ENCODE measurements at places on chromosomes 3 and 15. TPM values are rescaled to one million over a fixed set of nuclear protein-coding genes. Genes with fewer than 3 reads are reported as not detected.

HYKK gene
- 0.86 TPM for total RNA-seq

CACNA1D gene
- total RNA-seq: 1.1 TPM

PXYLP1 gene
- total RNA-seq: 33.5 TPM

DISP2 gene
- total RNA-seq: 2.0 TPM

TEX9 gene
- total RNA-seq: 21.3 TPM

DAZL gene
- not detected for total RNA-seq

DNA sequence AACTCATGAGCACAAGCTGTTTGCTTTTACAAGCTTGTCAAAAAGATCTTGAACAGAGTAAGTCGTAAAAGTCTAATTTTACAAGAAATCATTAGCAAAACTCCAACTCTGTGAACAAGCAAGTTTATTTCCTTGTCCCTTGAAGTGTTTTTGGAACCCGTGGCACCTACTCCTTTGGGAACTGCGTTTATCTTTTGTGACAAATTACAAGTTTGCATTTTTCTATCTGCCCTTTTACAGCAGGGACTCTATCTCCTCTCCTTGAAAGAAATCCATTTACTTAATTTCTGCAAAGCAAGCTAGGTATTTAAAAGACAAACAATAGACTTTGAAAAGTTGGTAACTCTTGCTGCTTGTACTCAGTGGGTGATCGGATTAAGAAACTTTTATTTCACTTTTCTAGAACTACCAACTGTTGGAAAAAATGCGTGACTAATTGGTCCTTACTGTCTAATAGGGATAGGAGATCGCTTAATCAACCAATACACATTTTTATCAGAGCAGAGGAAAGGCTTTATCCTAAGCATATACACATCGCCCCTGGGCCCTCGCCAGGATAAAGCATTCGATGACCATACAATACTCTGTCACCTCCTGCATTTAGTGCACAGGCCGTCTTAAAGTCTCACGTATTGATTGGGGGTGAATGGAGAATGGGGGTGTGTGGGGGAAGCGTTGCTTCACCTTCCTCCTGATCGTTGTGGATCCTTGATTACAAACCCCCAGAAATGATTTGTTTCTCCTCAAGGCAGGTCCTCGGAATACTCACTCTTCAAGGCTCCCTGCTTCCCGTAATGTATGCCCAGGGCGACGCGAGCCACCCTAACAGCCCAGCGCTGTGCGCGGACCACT is 1.7 kb downstream of the PRTG start:
- no peak overlapping the region for H3K27ac ChIP-seq
- peaks cover 3% of the 10 kb centered on the region for H3K27me3 ChIP-seq
- H3K36me3 ChIP-seq: peaks cover 3% of the 10 kb centered on the region
- no peak for DNase-seq
- H3K4me3 ChIP-seq: no peak overlapping the region

DNA sequence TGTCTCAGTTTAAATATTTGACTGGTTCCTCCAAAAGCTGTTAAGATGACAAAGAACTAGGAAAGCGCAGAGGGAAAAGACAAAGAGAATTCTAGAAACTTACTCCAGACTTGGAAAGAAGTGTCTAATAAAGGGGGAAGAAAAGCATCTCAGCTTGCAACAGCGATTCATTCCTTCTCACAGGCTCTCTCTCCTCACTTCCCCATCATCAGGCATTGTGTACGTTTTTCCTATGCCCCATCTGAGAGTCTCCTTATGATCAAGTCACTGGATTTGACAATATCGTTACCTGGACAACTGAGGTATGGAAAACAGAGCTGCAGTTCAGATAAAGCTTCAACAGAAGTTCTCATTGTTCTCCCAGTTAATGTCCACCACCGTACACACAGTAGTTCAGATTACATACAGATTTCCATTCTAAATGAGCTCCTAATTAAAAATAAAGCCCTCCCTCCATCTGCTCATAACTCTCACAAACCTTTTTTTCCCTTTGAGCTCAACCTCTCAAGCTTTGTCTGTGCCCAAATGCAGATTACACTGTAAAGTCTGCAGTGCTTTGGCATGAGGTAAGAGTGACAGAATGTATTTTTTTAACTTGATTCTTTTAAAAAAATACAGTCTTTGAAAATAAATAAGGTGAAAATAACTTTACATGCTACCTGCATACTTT is 254.4 kb upstream of the THBS1 start:
- H3K4me3 ChIP-seq: no peak overlapping the region
- H3K36me3 ChIP-seq: no peaks in the 10 kb centered on the region
- H3K27ac ChIP-seq: no peak overlapping the region
- no peak for DNase-seq

DNA sequence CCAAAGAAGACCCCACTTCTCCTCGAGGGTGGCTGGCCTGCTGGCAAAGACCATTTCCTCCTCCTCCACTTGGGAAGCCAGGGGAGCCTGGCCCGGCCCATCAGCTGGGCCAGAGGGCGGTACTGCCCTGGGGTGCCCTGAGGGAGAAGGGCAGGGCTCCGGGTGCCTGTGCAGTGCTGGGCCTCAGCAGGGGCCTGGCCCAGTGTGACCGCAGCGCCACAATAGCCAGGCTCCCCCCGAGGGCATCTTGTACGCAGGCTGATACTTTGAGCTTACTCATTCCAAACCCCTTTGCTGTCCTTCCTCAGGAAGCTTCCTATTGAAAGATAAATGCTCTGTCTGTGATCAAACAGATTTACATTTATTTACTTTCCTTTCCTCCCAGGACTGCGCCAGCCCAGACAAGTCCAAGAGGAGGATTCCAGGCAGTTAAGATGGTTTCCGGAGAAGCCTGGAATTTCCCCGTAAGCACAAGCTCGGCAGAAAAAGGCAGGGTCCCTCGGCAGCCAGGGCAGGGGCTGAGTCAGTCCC is 240.1 kb downstream of the XXYLT1 start:
- H3K27me3 ChIP-seq: no peaks in the 10 kb centered on the region
- peak overlapping the region; percentile 71 for H3K27ac ChIP-seq
- no peaks in the 10 kb centered on the region for H3K36me3 ChIP-seq

DNA sequence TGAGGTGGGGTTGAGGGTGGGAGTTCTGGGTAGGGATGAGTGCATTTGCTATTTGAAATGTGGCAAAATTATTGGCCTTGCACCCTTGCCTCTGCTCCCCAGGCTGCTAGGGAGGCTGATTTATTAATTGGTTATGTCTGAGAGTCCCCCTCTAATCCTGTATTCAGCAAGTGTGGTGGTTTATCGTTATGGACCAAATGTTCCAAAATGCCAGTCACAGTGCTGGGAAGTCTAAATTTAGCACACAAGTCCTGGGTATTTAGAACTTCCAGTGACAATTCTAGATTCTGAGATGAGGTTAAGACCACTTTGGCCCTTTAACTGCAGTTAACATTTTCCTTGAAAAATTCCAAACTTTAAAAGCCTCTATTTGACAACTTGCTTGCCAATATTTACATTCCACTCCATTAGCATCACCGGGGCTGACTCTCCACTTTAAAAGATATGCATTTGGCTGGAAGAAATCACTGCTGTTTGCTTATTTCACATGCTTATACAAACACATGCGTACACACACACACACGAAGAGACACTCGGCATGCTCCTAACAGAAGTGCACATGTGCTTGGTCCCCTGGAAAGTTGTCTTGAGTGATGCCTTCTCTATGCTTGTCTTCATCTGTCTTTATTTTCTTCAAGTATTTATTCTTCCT is 247.7 kb downstream of the IL20RB start:
- no peaks in the 10 kb centered on the region for H3K27me3 ChIP-seq
- H3K4me1 ChIP-seq: no peaks in the 10 kb centered on the region
- H3K4me3 ChIP-seq: no peak overlapping the region

DNA sequence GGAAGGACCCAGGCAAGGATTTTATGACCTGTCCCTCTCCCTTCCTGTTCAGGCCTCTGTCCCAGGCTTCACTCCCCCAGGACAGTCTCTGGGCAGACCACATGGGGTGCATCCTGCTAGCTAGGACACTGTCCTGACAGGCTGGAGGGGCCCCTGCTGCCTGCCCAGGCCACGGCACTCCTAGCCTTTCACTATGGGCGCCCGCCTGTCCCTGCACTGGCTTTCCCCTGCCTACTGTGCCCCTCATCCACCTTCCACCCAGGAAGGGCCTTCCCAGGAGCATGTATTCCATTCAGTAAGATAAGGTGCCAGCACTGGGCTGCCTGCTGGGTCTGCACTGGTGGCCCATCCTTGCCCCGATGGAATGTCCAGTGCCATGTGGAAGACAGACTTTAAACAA is 145.3 kb downstream of the DNAJB8 start:
- H3K36me3 ChIP-seq: no peaks in the 10 kb centered on the region
- no peak overlapping the region for H3K4me3 ChIP-seq
- no peak for DNase-seq
- H3K27me3 ChIP-seq: no peaks in the 10 kb centered on the region
- no peak overlapping the region for H3K27ac ChIP-seq

GRCh38 chr15:71424765-71425164 is 309.5 kb downstream of the THSD4 start:
- H3K27me3 ChIP-seq: peaks cover 2% of the 10 kb centered on the region
- H3K27ac ChIP-seq: no peak overlapping the region
- H3K4me3 ChIP-seq: no peak overlapping the region
- H3K36me3 ChIP-seq: no peaks in the 10 kb centered on the region
- no peaks in the 10 kb centered on the region for H3K4me1 ChIP-seq

DNA sequence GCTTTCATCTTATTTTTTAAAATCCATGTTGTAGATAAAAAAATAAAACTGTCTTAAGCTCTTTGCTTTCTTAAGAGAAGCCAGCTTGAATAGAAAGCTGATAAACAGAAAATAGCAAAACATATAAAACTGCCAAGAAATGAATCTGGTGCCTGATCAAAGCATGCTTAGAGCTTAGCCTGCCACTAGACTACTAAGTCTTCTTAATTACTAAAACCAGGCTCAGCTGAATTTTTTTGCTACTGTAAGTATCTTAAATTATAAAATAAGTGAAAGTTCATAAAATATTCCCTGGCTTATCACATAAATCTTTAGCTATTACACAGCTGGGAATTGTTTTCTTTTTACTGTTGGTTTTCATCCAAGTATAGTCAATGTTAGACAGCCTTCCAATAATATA is 803.9 kb downstream of the DIPK2A start:
- DNase-seq: no peak
- no peaks in the 10 kb centered on the region for H3K27me3 ChIP-seq
- H3K4me1 ChIP-seq: no peaks in the 10 kb centered on the region
- no peak overlapping the region for H3K27ac ChIP-seq
- no peak overlapping the region for H3K4me3 ChIP-seq
- H3K36me3 ChIP-seq: no peaks in the 10 kb centered on the region

DNA sequence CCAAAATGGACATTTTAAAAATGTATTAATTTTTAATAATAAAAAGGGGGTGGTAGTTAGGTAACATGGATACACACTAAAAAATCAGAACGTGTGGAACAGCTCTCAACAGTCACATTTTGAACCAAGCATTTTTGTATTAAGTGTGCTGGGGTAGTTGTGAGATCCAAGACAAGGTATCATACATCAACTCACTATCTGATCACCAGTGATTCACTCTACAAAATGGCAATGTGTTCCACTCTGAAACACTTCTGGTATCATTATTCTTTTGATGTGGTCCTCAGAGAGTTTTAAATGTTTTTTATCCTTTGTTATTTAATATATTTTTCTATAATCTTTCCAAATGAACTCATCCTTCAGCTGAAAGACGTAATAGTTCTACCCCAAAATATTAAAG is 5.4 kb downstream of the HACL1 start:
- H3K4me1 ChIP-seq: peaks cover 10% of the 10 kb centered on the region
- H3K4me3 ChIP-seq: no peak overlapping the region
- DNase-seq: no peak
- H3K27ac ChIP-seq: no peak overlapping the region

DNA sequence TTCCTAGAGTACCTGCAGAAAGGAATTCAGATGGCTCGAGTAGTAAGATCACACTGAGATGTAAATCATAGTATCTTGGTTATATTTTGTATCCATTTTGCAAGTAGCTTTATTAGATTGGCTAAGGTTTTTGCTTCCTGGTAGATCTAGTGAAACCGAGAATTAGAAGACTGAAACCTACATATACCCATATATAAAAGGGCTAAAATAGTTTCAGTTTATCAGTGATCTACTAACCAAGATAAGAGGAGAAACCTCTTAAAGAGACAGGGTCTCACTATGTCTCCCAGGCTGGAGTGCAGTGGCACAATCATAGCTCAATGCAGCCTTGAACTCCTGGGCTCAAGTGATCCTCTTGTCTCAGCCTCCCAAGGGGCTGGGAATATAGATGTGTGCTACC is 135.3 kb downstream of the PCCB start:
- H3K27ac ChIP-seq: no peak overlapping the region
- no peak overlapping the region for H3K4me3 ChIP-seq
- no peaks in the 10 kb centered on the region for H3K4me1 ChIP-seq
- DNase-seq: no peak
- H3K36me3 ChIP-seq: no peaks in the 10 kb centered on the region
- no peaks in the 10 kb centered on the region for H3K27me3 ChIP-seq

GRCh38 chr3:177201700-177202397 is 4.6 kb upstream of the TBL1XR1 start:
- H3K36me3 ChIP-seq: no peaks in the 10 kb centered on the region
- no peak overlapping the region for H3K27ac ChIP-seq
- peak overlapping the region; percentile 2 for H3K4me3 ChIP-seq
- no peaks in the 10 kb centered on the region for H3K27me3 ChIP-seq

GRCh38 chr15:62712455-62712839 is 330.1 kb upstream of the TPM1 start:
- H3K4me3 ChIP-seq: no peak overlapping the region
- peaks cover 3% of the 10 kb centered on the region for H3K4me1 ChIP-seq
- H3K36me3 ChIP-seq: peaks cover 3% of the 10 kb centered on the region
- H3K27me3 ChIP-seq: no peaks in the 10 kb centered on the region

GRCh38 chr3:187810021-187810446 is 64.8 kb upstream of the BCL6 start:
- peaks cover 7% of the 10 kb centered on the region for H3K4me1 ChIP-seq
- H3K36me3 ChIP-seq: no peaks in the 10 kb centered on the region
- H3K4me3 ChIP-seq: no peak overlapping the region
- peaks cover 3% of the 10 kb centered on the region for H3K27me3 ChIP-seq
- peak overlapping the region; percentile 46 for H3K27ac ChIP-seq

- no peak for DNase-seq
- no peaks in the 10 kb centered on the region for H3K4me1 ChIP-seq
- no peaks in the 10 kb centered on the region for H3K27me3 ChIP-seq
- no peak overlapping the region for H3K4me3 ChIP-seq
- no peak overlapping the region for H3K27ac ChIP-seq
- no peaks in the 10 kb centered on the region for H3K36me3 ChIP-seq
Measured at GRCh38 chr3:102665183-102665582, 230.4 kb downstream of the ZPLD1 start.

GRCh38 chr3:110623571-110623970 is 448.0 kb upstream of the NECTIN3 start:
- H3K36me3 ChIP-seq: no peaks in the 10 kb centered on the region
- H3K4me3 ChIP-seq: no peak overlapping the region
- H3K27me3 ChIP-seq: no peaks in the 10 kb centered on the region
- no peak overlapping the region for H3K27ac ChIP-seq

DNA sequence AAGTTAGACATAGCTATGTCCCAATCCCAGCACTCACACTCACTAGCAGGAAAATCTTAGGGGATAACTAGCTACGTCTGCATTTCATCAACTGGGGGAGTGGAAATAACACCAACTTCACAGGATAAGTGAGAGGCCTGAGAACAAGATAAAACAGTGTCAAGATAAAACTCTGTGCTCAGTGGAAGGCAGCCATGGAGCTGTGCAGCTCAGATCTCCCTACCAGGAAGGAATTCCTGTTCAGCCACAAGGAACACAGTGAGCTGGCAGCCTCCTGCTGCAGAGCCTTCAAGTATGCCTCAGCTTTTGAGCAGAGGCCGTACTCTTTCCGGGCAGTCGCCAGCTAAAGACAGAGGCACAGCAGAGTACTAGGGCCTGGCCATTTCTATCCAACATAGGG is 115.8 kb upstream of the TOPAZ1 start:
- H3K4me1 ChIP-seq: peaks cover 5% of the 10 kb centered on the region
- H3K4me3 ChIP-seq: no peak overlapping the region
- no peaks in the 10 kb centered on the region for H3K36me3 ChIP-seq
- H3K27ac ChIP-seq: no peak overlapping the region
- DNase-seq: no peak
